Liver (tissue), 10 donors: ENCODE measurements at places on chromosomes 6 and 20. TPM values are rescaled to one million over a fixed set of nuclear protein-coding genes. Genes with fewer than 3 reads are reported as not detected.

DNA sequence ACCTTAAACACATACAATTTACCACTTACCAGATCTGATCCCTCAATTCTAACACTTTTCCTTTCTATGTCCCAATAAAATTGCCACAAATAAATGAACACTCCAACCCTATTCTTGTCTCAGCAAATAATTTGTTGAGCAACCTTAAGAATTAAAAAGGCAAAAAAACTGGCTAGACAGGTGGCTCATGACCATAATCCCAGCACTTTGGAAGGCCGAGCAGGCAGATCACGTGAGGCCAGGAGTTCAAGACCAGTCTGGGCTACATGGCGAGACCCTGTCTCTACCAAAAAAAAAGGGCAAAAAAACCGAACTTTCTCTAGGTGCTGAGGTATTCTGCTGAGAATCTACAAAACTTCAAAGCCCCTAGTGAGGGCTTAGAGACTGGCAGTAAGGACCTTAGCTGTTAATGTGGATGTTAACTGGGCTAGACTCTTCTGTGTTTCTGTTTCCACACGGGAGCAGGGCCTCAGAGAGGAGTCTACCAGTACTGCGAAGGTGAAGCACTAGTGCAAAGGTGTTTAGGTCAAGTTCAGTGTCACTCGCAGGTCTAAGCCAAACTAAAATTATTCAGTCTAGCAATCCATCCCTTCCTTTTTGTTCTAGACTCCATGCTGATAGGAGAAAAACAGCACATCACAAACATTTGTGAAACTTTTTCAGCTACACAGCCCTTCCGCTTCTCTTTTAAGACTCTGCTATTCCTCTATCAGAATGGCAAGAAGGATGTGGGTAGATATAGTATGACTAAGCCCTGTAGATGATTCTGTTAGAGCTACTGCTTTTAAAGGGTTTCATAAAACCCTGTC lies 2.6 kb downstream of the FASTKD5 start:
- DNase-seq: no peak

DNA sequence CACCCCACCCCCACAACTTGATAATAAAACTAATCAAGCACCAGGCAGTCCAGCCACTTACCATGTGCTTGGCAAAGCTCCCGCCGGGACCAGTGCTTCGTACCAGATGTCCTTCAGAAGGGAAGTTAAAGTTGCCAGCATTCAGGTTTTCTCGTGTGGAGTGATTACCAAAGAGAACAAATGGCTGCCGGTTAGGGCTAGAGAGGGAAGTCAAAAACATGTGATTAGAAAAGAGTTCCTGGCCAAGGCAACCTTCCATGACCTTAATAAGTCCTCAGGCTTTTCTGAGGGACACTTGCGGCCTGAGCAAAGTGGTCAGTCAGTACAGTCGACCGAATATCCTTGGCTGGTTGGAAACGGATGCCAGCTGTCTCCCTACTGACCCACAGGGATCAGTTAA lies 67.0 kb downstream of the DNAAF9 start:
- no peak for DNase-seq

Gene SCRT2
- total RNA-seq: not detected

Gene ZNF165
- total RNA-seq: 1.3 TPM

DNA sequence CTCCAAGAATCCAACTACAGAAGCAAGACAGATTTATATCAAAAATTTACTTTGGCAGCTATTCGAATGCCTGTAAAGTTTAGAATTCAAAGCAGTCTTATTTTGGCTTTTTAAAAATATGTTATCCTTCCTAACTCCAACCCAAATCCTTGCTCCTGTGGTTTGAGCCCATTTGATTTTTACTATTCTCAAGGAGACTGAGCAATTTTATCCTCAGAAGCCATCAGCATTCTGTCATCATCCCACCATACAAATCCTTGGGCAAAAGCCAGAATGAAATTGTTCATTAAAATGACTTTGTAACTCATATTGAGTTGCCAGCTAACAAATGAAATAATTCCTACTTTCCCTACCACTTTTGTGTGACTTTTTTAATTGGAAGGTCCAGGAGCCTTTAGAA lies 392.8 kb downstream of the ADGRB3 start:
- DNase-seq: no peak

DNA sequence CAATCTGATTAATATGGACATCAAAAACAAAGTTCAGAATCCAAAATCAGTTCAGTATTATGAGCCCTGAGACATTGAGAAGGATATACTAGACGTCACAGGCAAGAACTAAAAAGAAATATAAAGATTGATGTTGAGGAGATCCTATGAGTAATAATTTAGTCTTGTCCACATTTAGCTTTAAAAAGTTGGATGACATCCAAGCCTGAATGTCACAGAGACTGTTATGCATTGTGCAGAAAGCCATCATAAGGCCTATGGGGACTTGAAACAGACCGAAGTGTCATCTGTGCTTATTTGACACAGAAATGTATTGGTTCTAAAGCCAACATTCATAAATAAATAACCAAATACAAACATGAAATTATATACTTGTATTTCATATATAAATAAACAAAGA lies 581.8 kb upstream of the MMS22L start:
- DNase-seq: no peak
